Left renal cortex interstitium (tissue), 4 donors: ENCODE measurements at places on chromosomes 6 and 20. TPM values are rescaled to one million over a fixed set of nuclear protein-coding genes. Genes with fewer than 3 reads are reported as not detected.

DNA sequence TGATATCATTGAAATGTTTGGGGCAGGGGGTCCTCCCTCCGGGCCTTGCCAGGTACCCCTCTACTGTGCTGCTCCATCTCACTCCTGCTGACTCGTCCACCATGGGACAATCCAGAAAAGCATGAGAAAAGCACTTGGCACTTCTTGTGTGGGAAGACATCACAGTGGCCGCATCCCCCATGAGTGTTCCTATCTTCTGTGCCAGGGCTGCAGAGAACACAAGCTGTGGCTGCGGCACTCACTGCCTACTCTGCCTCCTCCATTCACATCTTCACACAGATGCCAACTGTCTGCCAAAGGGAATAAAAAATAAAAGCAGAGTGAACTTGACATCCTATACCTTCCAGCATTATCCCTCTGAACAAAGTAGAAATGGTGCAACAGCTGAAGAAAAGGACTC lies 117.4 kb upstream of the PROKR2 start:
- no peak for DNase-seq

DNA sequence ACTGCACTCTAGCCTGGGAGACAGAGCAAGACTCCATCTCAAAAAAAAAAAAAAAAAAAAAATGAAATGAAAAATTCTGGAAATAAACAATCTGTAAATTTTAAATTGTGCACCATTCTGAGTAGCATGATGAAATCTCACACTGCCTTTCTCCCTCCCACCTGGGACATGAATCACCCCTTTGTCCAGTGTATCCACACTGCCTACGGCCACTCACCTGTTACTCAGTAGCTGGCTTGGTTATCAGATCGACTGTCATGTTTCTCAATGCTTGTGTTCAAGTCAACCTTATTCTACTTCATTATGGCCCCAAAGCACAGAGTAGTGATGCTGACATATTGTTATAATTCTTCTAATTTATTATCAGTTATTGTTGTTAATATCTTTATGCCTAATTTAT lies 58.7 kb upstream of the MTHFD1L start:
- DNase-seq, result no peak

- DNase-seq, result no peak
Measured at GRCh38 chr20:38882600-38882999, 43.6 kb upstream of the FAM83D start.

Gene BANF2
- polyA plus RNA-seq, result not detected

DNA sequence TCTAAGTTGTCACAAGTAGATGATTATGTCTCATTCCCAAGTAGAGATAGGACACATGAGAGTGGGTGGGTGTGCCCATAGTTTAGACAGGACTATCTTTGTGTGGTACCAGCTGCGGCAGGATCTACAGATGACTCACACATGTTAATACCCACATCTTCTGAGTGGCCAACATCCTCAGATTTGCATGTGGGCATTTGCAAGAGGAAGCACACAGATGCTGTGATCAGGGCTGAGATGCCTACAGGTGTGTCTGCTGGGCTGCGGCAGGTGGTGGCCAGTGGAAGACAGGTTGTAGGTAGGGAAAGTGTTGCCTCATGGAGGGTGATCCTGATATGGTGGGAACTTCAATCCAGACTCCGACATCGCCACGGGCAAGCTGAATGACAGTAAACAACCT lies 50.8 kb downstream of the UTRN start:
- DNase-seq, result no peak
